Activated naive CD4-positive, alpha-beta T cell treated with anti-CD3 and anti-CD28 coated beads, Interleukin-2, amount 50 U/mL, for 72 hours (primary cell): ENCODE measurements at places on chromosomes 11 and 22. TPM values are rescaled to one million over a fixed set of nuclear protein-coding genes. Genes with fewer than 3 reads are reported as not detected.

Gene C22orf42
- not detected for total RNA-seq

Gene TLCD5
- total RNA-seq: not detected

Gene IGLL1
- not detected for total RNA-seq

Gene CARD18
- not detected for total RNA-seq

Gene OR52I2
- not detected for total RNA-seq

Gene ABCG4
- total RNA-seq: 0.25 TPM

Gene ASRGL1
- total RNA-seq: 5.5 TPM

Gene SLC22A9
- total RNA-seq: not detected

Gene NDUFV1
- total RNA-seq: 286 TPM

Gene TAF6L
- total RNA-seq: 32.2 TPM

Gene LRRC74B
- total RNA-seq: not detected

Gene RCE1
- 38.0 TPM for total RNA-seq
